Stimulated activated CD4-positive, alpha-beta T cell treated with anti-CD3 and anti-CD28 coated beads, Interleukin-4, amount 100 ng/mL, for 48 hours (primary cell): ENCODE measurements at places on chromosomes 6 and 20.

DNA sequence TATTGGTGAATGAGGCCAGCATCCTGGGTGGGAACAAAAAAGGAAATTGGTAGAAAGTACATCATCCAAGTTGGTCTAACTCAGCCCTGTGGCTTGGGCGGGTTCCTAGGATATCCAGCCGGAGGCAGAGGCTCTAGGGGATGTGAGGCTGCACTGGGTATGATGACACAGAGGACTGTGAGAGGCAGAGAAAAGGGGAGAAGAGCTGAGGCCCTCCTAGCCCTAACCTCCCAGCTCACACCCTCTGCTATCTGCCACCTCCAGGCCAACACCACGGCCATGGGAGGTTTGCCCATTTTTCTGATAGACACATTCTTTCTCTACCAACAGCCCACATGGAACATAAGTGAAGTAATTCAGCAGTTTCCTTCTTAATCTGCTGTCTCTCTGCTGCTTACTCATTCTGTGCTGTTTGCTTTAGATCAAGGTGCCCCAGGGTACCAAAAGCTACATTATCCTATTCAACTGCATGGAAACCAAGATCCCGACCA lies 284.4 kb downstream of the ESR1 start:
- DNase-seq, result no peak

- DNase-seq, result no peak
Measured at GRCh38 chr20:63175038-63175895, 40.7 kb downstream of the YTHDF1 start.

DNA sequence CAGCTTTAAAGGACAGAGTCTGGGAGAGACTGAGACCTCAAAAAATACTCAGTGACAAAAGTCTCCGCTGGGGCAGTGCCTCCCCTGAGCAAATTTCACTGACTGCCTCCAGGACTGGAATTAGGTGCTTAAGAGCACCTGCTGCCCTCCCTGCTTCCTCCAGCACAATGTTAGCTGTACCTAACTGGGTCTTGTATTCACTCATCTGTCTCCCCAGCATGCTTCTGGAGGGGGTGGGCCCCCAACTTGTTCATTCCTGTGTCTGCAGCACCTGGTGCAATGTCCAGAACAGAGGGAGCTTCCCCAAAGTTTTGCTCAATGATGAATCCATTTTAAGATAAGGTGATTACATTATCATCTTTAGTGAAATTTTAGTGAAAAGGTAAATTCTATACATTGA lies 650.7 kb downstream of the KIF16B start:
- DNase-seq, result no peak

DNA sequence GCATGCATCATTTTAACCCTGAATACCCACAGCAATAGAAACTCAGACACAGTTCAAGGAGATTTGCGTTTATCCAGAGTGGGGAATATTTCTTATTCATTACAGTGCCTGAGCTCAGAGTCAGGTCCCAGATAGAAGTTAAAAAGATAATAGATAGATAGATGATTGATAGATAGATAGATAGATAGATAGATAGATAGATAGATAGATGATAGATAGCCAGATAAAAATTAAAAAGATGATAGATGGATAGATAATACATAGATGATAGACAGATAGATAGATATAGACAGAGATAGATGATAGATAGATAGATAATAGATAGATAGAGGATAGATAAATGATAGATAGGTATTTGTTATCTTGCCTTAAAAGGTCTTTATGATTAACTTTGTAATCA lies 184.7 kb downstream of the MYLK4 start:
- DNase-seq, result no peak

DNA sequence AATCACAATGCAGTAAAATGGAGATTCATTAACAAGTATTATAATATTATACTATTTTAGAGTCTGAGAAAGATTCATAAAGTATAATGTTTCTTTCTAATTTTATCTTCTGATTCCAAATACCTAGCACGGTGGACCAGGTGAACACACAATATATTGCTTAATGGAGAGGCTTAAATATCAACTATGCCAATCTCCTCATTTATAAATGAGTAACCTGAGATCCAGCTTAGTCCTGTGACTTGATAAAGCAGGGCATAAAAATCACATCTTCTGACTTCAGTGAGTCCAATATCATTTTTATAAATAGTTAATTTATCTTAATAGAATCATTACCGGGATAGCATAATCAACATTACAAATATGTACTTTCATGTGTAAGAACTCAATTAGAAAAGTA lies 144.4 kb upstream of the GJE1 start:
- no peak for DNase-seq
